H1 (cell line): ENCODE measurements at places on chromosomes 6 and 20. TPM values are rescaled to one million over a fixed set of nuclear protein-coding genes. Genes with fewer than 3 reads are reported as not detected.

ABHD12 gene
- 59.5 and 60.5 TPM in 2 replicates for total RNA-seq

OOEP gene
- 0.41 TPM in 1 of 2 replicates, not detected in the other for total RNA-seq

MATN4 gene
- total RNA-seq, result 4.0 and 4.4 TPM in 2 replicates

OR2H2 gene
- not detected in 2 replicates for total RNA-seq

KIFC1 gene
- 64.3 and 69.3 TPM in 2 replicates for total RNA-seq

MYL9 gene
- 193 TPM in 2 replicates for total RNA-seq

OLIG3 gene
- 0.60 and 0.77 TPM in 2 replicates for total RNA-seq

MUC22 gene
- not detected in 2 replicates for total RNA-seq

SAMD3 gene
- 1.9 and 3.5 TPM in 2 replicates for total RNA-seq

SIRPG gene
- total RNA-seq, result not detected in 2 replicates

LY86 gene
- not detected in 2 replicates for total RNA-seq

BTN1A1 gene
- 0.28 and 0.55 TPM in 2 replicates for total RNA-seq

DNA sequence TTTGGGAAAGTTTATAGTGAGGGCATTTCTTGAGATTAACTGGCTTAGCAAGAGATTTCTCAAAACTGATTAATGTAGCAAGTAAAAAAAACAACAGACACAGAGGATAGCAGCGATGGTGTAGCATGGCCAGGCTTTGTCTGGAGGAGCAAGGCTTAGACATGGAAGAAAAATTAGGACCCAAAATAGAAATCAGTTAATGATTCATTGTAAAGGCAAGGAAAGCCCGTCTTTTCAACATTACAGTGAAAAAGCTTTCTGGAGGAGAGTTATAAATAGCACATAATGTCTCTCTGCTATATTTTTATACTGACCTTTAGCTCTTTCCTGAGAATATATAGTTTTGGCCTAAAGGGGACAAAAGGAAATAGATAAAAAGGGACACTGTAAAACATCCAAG, 45.1 kb downstream of the FNDC1 start:
- H3K36me3 ChIP-seq, result no peaks in the 10 kb centered on the region
- no peak overlapping the region for H3K27ac ChIP-seq
- DNase-seq, result no peak
- no peak overlapping the region for H3K4me3 ChIP-seq

DNA sequence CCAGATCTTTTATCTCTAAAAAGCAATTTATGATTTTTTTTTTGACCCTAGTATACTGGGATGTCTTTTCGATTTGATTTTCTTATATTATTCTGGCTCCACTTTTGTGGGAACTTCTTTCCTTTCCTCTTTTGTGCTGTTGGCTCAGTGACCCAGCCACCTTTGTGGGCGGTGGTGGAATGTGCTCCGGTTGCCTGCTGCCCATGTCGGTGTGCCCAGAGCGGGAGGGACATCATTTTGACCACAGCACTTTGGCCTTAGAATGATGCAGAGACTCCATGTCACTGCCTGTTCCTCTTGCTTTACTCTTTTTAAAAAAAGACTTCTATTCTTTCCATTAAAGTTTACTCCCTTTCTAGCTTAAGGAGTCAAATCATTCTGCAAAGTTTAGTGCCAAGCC, 198.0 kb downstream of the FARS2 start:
- no peaks in the 10 kb centered on the region for H3K27me3 ChIP-seq
- peaks cover 5% of the 10 kb centered on the region; the same call in 1 of the 2 replicates for H3K4me1 ChIP-seq
- DNase-seq, result no peak
- no peaks in the 10 kb centered on the region for H3K36me3 ChIP-seq
- no peak overlapping the region for H3K27ac ChIP-seq

- H3K4me3 ChIP-seq, result no peak overlapping the region
- no peaks in the 10 kb centered on the region for H3K27me3 ChIP-seq
- H3K36me3 ChIP-seq, result no peaks in the 10 kb centered on the region
- no peak for DNase-seq
- H3K27ac ChIP-seq, result no peak overlapping the region
- H3K4me1 ChIP-seq, result no peaks in the 10 kb centered on the region
These were observed 32.8 kb downstream of the TNXB start for GRCh38 chr6:32076321-32076809.

DNA sequence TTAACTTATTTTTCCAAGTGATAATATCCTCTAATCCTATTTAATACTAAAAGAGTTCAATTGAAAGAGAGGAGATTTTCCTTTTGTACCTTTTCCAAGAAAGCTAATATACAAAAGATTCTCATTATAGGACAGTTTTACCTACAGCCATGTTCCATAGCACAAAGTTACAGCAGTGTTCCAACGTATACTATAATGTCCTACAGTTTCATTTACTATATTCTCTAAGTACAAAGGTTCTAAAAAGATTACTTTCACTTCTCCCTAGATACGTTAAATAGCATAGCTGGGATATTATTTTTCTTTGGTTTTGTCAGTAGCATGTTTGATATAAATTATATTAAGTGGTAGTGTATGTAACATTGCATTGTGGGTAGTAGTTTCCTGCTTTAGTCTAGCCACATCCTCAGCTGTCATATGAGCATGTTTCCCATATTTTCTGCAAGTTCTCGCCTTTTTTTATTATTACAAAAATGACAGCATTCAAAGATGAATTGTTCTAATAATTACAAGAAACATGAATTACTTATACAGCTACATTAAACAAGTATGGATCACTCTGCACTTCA, 4.4 kb upstream of the RUNX2 start:
- DNase-seq, result no peak
- no peaks in the 10 kb centered on the region for H3K36me3 ChIP-seq
- H3K4me3 ChIP-seq, result no peak overlapping the region
- no peak overlapping the region for H3K27ac ChIP-seq

DNA sequence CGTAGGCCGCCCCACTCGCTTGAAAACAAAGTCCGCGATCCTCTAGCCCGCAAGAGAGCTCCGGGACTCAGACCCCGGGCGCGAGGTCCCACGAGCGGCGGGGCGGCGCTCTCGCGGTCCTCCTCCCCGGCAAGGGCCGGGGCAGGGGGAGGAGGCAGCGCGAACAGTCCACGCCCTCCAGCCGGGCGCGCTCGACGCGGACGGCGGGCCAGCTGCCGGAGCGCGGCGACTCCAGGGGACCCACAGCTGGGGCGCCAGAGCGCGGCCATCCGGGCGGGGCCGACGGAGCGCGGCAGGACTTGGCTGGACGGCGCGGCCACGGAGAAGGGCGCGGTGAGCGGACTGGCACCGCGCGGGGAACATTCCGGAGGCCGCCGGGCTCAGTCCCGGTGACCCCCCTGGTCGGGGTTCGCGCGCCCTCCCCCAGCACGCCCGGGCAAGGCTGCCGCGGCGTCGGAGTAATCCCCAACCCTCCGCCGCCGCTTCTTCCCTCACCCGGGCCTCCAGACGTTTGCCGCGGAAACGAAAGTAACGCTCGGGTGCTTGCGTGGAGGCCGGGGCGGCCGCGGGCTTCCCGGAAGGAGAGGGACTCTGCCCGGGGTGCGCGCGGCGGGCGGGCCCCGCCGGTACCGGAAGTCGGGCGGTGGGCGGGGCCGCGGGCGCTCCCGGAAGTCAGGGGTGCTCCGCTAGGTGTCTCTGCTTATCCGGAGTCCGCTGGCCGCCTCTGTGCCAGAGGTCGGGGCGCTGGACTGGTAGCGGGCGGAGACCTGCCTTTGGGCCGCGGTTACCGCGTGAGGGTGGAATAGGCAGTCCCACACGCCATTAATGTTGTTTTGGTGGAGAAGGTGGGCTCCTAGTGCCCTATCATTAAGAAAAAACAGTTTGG, at the start of gene RIPK1:
Gene RIPK1 (plus strand): TSS at position 166 of the 886 bp plus-strand sequence. CDS start 8,330 bp downstream, outside the sequence.
- H3K36me3 ChIP-seq, result no peaks in the 10 kb centered on the region
- DNase-seq, result peak; percentile 91
- H3K4me3 ChIP-seq, result peak within 1 kb of the TSS; percentile 88
- H3K27me3 ChIP-seq, result no peaks in the 10 kb centered on the region
- H3K4me1 ChIP-seq, result peaks cover 9% of the 10 kb centered on the region

DNA sequence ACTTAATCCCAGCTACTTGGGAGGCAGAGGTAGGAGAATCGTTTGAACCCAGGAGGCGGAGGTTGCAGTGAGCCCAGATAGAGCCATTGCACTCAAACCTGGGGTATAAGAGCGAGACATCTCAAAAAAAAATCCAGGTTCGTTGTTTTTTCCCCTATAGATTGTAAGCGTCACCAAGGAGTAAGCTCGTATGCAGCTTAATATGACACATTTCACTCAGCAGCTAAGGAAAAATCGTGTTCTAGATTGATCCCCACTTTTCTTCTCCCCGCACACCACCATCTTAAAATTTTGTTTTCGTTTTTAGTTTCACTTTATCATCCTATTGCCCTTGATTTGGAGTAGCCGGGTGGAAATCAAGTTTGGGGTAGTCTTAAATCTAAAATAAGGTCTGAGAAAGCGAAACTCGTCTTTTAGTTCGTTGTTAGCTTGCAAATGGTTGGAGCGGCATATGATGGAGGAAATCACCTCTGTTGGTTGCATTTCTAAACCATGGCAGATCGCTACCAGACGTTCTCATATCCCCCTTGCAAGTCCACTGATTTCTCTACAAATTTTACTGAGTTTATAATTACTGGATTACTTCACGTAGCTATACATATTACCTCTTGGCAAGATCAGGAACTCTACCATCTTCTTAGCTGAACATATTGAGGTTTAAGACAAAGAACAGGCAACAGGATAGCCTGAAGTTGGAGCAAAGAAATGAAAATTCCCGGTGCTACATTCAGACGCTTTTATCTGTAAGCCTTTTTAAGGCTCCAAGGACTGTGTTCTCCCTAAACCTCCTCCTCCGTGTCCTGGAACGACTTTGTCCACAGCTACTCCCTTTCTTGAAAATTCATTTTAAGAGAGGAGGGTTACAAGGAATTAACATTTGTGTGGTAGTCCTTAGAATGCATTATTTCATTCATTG, 91.1 kb upstream of the BTN3A2 start:
- H3K36me3 ChIP-seq, result no peaks in the 10 kb centered on the region
- peak overlapping the region; percentile 87 for H3K27ac ChIP-seq

- DNase-seq, result no peak
- no peaks in the 10 kb centered on the region for H3K36me3 ChIP-seq
- no peak overlapping the region for H3K4me3 ChIP-seq
These were observed 365.2 kb downstream of the SYNE1 start for GRCh38 chr6:152271776-152272464.

GRCh38 chr20:23492292-23492691, 1.4 kb downstream of the CST8 start:
- H3K27me3 ChIP-seq, result no peaks in the 10 kb centered on the region
- H3K4me1 ChIP-seq, result no peaks in the 10 kb centered on the region
- H3K4me3 ChIP-seq, result no peak overlapping the region
- H3K36me3 ChIP-seq, result no peaks in the 10 kb centered on the region
- H3K27ac ChIP-seq, result no peak overlapping the region
- no peak for DNase-seq

- no peaks in the 10 kb centered on the region for H3K4me1 ChIP-seq
- H3K27me3 ChIP-seq, result no peaks in the 10 kb centered on the region
- DNase-seq, result no peak
- H3K36me3 ChIP-seq, result no peaks in the 10 kb centered on the region
- H3K4me3 ChIP-seq, result no peak overlapping the region
These were observed 189.1 kb downstream of the TBX18 start for GRCh38 chr6:84575264-84575663.

- H3K4me1 ChIP-seq, result no peaks in the 10 kb centered on the region
- no peak overlapping the region for H3K4me3 ChIP-seq
- DNase-seq, result no peak
- H3K27me3 ChIP-seq, result peaks cover 3% of the 10 kb centered on the region
These were observed 196.7 kb upstream of the CDH4 start for GRCh38 chr20:61055180-61056010.

DNA sequence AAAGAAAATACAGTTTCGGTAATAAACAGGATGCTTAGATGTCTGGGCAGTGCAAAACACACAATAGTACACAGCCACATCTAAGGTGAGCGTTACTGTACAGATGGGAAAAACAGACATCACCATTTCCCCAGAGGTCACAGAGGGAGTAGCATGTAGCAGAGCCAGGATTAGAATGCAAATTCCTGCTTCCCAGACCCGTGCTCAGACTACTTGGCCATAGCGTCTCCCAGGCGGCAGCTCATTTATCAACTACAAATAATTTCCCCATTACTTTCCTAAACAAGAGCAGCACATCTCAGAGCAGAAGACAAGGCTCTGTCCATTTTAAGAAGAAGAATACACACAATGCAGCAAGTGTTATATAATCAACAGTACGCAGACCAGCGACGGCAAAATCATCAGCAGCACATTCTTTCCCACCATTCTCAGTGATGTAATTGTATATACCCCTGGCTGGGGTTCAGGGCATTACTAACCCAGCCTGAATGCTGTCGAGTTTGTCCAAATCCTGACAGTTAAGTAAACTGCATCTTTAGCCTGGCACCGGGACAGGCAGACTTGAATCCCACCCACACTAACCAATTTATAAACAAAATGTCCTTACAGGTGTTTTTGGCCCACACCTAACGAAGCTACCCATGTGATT, 61.9 kb downstream of the CNKSR3 start:
- no peaks in the 10 kb centered on the region for H3K4me1 ChIP-seq
- no peak overlapping the region for H3K4me3 ChIP-seq
- no peaks in the 10 kb centered on the region for H3K36me3 ChIP-seq
- H3K27ac ChIP-seq, result no peak overlapping the region

DNA sequence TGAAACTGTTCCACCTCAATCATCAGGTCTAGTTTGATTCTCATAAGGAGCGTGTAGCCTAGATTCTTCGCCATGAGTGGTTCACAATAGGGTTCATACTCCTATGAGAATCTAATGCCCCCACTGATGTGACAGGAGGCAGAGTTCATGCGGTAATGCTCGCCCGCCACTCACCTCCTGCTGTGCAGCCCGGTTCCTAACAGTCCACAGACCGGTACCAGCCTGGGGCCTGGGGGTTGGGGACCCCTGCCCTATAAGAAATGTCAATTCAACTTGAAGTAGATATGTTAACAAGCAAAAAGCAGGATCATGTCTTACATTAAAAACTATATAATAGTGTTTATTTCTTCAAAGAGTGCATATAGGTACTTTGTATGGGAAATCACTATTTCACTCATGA, 216.5 kb downstream of the COL19A1 start:
- H3K27me3 ChIP-seq, result no peaks in the 10 kb centered on the region
- no peak for DNase-seq
- H3K36me3 ChIP-seq, result no peaks in the 10 kb centered on the region

GRCh38 chr20:18527836-18528235, 20.1 kb downstream of the SEC23B start:
- H3K36me3 ChIP-seq, result peaks cover 70% of the 10 kb centered on the region
- H3K4me3 ChIP-seq, result no peak overlapping the region
- DNase-seq, result no peak
- no peaks in the 10 kb centered on the region for H3K4me1 ChIP-seq
- no peak overlapping the region for H3K27ac ChIP-seq
- no peaks in the 10 kb centered on the region for H3K27me3 ChIP-seq

GRCh38 chr20:44014807-44015732, 100.4 kb downstream of the TOX2 start:
- H3K4me1 ChIP-seq, result no peaks in the 10 kb centered on the region
- H3K4me3 ChIP-seq, result no peak overlapping the region
- H3K27ac ChIP-seq, result no peak overlapping the region
- no peak for DNase-seq

- no peaks in the 10 kb centered on the region for H3K36me3 ChIP-seq
- DNase-seq, result no peak
- no peak overlapping the region for H3K4me3 ChIP-seq
- H3K27ac ChIP-seq, result no peak overlapping the region
These were observed 12.1 kb upstream of the IP6K3 start for GRCh38 chr6:33758815-33759216.
